ENCODE measurements at places on chromosomes 1 and 21.
A peak's percentile ranks its signal among the peaks of the same experiment; 100 is the strongest.

DNA sequence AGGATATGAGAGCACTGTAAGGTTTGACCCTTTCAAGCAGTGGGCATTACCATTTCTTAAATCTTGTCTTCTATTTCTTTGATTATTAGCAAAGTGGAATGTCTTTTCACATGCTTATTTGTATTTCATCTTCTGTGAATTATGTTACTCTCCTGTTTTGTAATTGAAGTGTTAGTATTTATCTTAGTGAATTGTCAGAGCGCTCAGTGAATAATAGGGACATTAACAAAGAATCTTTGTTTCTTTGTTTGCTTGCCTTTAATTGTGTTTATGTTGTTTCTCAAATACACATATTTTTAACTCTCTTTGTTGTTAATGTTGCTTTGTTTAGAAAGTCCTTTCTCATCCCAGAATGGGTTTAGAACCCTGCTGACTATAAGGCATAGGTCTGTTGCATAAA is 259.3 kb downstream of the RRAGC start:
- no peak for DNase-seq

DNA sequence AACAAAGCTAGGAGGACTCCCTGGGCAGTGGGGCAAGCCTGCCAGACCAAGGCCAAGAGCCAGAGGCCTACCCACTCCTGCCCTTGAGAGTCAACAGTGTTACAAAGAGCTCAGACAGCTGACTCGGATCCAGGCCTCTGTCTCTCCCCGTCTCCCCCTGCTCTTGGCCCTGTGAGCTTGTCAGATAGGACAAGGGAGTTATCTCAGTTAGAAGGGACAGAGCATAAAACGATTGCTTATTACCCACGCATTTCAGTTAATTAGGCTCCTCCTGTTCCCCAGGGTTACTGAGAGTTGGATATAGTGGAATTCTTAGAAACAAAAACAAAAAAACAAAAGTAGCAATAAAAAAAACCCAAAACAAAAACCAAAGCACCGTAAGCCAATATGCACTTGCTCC is 1.3 kb downstream of the SLC41A1 start:
- no peak for DNase-seq

GRCh38 chr1:38727684-38728584 is 131.6 kb downstream of the RRAGC start:
- DNase-seq: no peak

DNA sequence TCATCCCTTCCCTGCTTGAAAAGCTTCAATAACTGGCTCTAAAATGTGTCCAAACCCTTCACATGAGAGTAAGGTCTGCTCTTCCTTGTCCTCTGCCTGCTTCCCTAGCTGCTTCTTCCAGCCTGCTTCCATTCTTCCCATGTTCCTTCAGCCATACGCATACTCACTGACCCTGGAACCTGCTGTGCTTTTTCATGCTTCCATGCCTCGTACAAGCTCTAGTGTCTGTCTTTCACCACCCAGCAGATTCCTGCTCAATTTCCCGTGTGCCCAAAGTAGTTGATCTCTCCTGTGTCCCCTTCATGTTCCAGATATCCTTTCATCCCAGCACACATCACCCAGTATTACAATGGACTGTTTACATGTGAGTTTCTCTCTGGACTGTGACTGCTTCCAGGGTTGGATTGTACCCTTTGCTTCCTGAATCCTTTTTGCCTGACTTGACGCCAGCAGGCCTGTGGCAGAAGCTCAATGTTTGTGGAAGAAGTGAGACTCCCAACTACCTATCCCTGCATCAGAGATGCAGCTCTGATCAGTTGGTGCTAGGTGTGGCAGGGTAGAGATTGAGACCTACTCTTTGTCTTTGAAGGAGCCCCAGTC is 35.9 kb upstream of the RNF19B start:
- no peak for DNase-seq

DNA sequence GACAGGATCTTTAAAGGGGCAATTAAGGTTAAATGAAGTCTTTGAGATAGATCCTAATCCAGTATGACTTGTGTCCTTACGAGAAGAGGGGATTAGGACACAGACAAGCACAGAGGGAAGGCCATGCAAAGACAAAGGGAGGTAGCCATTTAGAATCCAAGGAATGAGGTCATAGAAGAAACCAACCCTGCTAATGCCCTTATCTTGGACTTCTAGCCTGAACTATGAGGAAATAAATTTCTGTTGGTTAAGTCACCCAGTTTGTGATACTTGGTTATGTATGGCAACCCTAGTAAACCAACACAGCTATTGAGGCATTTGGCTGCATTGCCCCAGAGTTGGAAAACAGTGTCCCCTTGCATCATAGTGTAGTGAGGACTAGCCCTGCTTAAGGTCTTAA is 121.3 kb downstream of the MAST2 start:
- no peak for DNase-seq

DNA sequence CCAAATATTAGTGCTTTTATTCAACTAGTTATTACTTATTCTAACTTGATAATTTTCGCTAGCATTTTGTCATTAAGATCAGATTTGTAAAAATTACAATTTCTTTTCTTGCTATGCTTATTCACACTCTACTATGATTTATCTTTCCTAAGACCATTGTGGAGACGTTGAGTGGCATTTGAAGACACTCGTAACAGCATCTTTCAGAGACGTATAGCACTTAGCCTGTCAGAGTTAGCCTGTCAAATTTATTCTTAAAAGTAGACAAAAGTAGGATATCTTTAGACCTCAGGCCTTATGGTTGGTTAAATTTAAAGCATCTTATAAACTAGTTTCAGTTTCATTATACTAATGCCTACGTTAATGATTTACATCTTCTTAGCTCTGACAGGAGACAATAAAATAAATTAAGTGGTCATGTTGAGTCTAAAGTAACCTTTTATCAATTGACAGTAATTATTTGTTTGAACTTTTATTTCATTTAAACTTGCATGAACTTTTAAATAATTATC is 1410.1 kb downstream of the MRPL39 start:
- no peak for DNase-seq

DNA sequence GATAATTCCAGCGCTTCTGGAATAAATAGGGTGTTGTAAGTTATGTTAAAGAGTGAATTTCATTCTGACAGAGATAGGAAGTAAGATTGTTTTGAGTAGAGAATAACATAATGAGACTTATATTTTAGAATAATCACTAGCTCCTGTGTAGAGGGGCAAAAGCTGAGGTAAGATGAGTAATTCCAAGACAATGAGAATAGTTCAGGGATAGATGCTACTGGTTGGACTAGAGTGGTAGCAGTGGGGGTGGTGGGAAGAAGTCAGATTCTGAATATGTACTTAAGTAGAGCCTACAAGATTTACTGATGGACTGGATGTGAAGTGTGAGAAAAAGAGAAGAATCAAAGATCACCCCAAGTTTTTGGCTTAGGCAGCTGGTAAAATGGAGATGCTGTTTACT is 23.3 kb upstream of the MOV10 start:
- no peak for DNase-seq

DNA sequence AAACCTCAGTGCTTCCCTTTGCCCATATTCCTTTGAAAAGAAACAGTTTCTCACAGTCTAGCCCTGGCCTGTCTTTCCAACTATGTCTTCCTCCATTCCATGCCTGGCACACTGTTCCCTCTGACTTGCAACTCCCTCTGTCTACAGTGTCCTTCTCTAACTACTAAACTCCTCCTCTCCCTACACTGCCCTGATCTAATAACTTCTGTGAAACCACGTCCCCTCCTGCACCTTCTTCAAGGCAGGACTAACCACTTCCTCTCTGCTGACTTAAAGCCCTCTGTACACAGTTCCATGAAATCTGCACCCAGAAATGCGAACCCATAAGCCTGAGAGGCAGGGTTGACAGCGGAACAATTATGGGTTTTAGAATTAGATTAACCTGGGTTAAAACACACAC is 62.2 kb upstream of the ATP1B1 start:
- peak; percentile 4 for DNase-seq

DNA sequence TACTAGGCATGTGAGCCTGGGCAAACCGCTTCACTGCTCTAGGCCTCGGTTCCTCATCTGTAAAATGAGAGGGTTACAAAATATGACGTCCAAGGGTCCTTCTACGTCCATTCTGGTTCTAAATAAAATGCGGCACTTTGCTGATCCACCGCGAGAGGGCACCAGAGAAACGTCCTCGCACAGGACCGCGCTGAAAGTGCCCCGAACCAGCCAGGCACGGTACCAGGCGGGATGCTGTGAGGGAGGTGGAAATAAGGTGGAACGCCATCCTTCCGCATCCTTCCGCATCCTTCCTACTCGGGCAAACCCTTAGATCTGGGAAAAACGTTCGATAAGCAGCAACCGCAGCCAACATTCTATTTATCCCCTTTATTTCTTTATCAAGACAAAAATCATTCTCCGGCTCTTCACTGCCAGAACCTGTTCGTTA is 60.3 kb upstream of the KRTAP19-8 start:
- DNase-seq: peak; percentile 65

DNA sequence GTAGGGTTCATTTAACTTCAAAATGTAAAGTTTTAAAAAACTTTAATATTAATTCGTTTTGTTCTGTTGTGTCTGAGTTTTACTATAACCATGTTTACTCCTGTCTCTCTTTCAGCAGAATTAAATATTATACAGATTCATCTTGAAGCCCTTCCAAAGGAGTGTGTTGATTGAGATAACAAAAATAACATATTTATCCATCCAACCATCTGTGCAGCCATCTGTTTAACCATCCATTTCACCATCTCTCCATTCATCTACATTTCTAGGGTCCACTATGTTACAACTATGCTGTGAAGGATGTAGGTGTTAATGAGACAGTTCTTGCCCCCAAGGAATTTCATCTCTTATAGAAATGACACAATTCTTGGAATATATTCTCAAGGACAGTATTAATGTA is 36.0 kb upstream of the GNG12 start:
- no peak for DNase-seq

DNA sequence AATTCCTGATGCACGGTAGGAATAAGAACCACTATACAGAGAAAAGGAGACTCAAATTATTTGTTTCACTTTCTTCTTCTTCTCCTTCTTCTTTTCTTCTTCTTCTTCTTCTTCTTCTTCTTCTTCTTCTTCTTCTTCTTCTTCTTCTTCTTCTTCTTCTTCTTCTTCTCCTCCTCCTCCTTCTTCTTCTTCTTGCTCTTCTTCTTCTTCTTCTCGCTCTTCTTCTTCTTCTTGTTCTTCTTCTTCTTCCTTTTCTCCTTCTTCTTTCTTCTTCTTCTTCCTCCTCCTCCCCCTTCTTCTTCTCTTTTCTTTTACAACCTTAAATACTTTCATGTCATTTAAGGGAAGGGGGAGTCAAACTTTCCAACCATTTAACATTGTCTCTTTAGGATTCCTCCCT is 11.0 kb upstream of the GPR88 start:
- no peak for DNase-seq

GRCh38 chr21:42734323-42734971 is 81.0 kb downstream of the PDE9A start:
- no peak for DNase-seq

DNA sequence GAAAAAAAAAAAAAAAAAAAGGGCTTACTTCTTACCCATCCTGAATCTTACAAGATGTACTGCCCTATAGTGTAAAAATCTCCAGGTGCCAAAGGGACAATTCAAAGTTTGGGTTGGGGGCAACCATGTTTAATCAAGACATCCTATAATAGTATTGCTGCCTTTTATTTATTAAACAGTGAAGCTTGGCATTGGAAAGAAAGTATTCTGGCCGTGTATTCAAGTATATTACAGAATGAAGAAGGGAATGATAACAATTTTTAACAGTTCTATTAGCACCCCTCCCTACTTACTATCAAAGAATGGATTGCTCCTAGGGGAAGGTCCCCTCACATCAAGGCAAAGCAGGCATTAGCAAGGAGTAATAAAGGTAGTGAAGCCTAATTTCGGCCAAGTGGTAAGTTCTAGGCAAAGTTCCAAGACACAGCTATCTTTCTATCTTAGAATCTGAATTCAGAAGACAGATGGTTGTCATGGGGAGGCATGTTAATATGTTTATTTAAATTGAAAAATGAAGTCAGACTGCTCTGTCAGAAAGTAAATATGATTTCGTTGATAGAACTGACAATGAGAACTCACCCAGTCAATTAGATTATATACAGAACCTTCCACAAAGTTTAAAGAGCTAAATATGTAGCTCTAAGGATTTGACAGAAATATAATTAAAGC is 24.6 kb downstream of the ST7L start:
- DNase-seq: no peak

DNA sequence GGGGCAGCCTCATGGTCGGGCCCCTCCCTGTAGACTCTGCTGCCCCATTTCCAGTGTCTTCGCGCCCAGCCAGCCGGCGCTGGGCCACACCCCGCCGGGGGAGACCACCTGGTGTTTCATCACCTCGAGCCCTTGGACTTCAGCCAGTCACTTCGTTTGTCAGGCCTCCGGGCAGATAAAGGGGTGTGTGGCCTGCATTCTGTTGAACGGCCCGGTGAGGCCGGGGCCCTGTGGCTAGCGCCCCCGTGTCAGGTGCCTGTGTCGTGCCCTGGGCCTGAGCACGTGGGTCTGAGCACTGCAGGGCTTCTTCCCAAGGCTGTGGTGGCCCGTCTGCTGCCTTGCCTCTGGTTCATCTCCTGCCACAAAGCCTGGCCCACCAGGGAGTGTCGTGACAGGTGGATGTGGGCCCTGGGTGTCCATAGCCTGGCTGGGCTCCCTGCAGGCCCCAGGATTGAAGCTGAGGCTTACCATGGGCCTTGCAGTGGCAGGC is 65.2 kb upstream of the DIP2A start:
- no peak for DNase-seq

DNA sequence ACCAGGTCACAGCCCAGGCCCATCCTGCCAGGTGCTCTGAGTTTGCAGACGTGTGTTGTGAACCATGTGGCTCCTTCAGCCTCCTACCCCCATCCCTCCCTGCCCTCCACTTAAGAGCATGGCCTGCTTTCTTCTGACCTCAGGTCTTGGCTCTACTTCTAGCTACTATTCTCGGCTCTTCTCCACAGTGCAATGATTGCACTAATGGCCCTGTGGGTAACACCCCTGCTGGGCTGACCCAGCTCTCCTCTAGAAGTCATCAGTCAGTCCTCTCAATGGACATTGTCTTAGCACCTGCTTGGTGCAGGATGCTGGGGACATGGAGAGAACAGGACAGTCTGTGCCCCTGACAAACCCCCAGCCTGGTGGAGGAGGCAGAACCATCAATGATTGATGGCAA is 22.2 kb upstream of the IFFO2 start:
- no peak for DNase-seq

DNA sequence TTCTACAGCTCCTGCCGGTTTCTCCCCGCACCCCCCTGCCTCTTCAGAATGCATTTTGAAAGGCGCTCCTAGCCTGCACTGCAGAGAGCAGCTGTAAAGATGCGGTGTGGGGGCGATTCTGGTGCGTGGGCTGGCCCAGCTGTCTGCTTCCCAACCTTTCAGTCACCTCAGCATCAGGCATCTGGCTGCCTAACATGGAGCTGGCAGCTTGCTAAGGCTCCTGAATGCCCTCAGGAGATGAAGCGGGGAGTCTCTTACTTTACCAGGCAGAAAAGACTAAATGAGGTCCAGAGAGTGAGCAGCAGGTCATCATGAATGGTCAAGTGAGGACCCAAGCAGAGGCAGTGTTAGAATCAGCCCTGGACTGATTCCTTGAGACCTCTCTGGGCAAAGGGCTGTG is 8.7 kb downstream of the IER5 start:
- no peak for DNase-seq
